ENCODE measurements at places on chromosomes 3 and 15. TPM values are rescaled to one million over a fixed set of nuclear protein-coding genes. Genes with fewer than 3 reads are reported as not detected.

Gene PLIN1
- 0.41 TPM for polyA plus RNA-seq

DNA sequence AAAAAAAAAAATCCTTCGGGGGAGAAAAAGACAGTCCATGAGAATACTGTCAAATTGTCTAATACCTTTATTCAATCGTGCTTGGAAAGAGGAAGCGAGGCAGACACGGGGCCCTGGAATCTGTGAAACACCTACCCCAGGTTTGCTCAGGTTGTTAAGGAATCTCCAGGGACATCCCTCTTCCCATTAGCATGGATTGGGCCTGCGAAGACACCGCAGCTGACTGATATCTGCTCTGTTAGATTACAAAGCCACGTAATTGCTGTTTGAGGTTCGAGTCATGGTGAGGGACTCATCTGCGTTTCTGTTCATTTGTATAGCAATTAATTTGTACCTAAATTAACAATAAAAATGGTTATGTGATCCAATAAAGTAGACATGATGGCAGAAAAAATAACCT lies 91.0 kb downstream of the BDH1 start:
- H3K27ac ChIP-seq, result no peak overlapping the region
- DNase-seq, result no peak
- no peak overlapping the region for H3K4me3 ChIP-seq
- no peaks in the 10 kb centered on the region for H3K27me3 ChIP-seq
- H3K4me1 ChIP-seq, result peaks cover 8% of the 10 kb centered on the region

- H3K4me1 ChIP-seq, result no peaks in the 10 kb centered on the region
- no peak overlapping the region for H3K4me3 ChIP-seq
- H3K36me3 ChIP-seq, result no peaks in the 10 kb centered on the region
- no peak overlapping the region for H3K27ac ChIP-seq
- H3K27me3 ChIP-seq, result no peaks in the 10 kb centered on the region
- DNase-seq, result peak; percentile 30
Observed at GRCh38 chr3:78455166-78455565, 1312.6 kb downstream of the ROBO1 start.

DNA sequence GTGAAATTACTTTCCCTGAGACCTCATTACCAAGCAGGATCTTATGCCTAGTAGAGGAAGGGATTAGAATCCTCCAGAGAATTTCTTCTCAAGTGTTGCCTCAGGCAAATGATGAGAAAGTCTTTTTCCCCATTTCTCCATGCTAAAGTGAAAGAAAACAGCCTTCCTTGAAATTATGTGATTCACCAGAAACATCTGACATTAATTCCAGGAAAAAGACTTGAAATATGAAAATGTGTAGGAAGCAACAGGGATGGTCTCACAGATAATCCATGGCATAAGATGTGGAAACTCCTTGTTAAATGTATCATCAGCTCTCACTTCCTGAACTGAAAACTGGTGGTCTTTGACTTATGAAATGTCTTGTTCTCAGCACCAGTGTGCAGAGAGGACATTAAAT lies 17.9 kb upstream of the ABI3BP start:
- H3K4me1 ChIP-seq, result no peaks in the 10 kb centered on the region
- peak overlapping the region; percentile 44 for H3K27ac ChIP-seq
- peak; percentile 52 for DNase-seq
- H3K4me3 ChIP-seq, result no peak overlapping the region
- H3K27me3 ChIP-seq, result no peaks in the 10 kb centered on the region

GRCh38 chr15:79724804-79725203 lies 172.0 kb downstream of the MTHFS start:
- no peak overlapping the region for H3K4me3 ChIP-seq
- H3K4me1 ChIP-seq, result no peaks in the 10 kb centered on the region
- H3K27me3 ChIP-seq, result no peaks in the 10 kb centered on the region
- H3K36me3 ChIP-seq, result no peaks in the 10 kb centered on the region
- no peak for DNase-seq

GRCh38 chr3:160018959-160019358 lies 30.3 kb downstream of the IL12A start:
- H3K4me1 ChIP-seq, result no peaks in the 10 kb centered on the region
- no peak overlapping the region for H3K27ac ChIP-seq
- H3K4me3 ChIP-seq, result no peak overlapping the region
- H3K36me3 ChIP-seq, result no peaks in the 10 kb centered on the region
- no peak for DNase-seq

Gene LEKR1
- polyA plus RNA-seq, result 1.0 TPM

DNA sequence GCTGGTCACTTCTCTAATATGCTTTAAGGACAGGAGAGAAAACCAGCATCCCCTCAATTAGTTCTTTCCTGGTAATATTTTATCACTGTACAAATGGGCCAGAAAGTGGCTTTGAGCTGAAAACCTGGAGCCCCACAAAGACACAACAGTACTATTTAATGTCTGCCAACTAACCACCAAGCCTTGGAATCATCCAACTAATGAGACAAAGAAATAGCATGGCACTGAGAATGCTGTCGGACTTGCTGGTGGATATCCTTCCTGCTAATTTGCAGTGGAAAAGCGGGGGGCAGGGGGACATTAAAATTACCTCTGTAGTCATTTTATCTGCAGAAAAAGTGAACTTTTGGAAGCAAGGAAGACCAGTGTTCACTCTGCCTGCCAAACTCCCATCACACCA lies 288.5 kb downstream of the KBTBD8 start:
- no peaks in the 10 kb centered on the region for H3K4me1 ChIP-seq
- no peaks in the 10 kb centered on the region for H3K27me3 ChIP-seq
- H3K36me3 ChIP-seq, result no peaks in the 10 kb centered on the region
- H3K4me3 ChIP-seq, result no peak overlapping the region
- no peak for DNase-seq

Gene CLDN18
- 0.35 TPM for polyA plus RNA-seq

DNA sequence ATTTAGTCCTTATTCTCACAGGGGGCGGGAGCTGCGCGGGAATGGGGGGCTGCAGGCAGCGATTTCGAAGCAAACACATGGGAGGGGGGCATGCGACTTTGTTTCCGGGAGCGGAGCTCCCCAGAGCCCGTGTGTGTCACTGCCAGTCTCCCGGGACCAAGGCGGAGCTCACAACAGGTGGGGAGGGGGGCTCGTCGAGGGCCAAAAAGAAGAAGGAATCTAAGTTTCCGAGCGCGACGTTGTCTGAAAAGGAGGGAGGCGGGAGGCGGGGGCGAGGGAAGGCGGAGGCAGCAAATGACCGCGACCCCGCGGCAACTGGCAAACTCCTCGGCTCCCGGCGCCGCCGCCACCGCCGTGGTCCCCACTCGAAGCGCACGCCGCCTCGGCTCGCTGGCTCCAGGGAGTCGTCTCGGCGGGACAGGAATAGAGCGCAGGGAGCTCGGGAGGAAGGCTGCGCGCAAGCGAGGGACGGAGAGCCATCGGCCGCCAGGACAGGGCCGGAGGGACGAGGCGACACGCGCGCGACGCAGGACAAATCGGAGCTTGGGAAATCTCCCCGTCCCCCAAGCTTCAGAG lies 1.4 kb downstream of the FOXP1 start:
- peak; percentile 78 for DNase-seq
- peak overlapping the region; percentile 74 for H3K4me3 ChIP-seq
- H3K4me1 ChIP-seq, result peaks cover 15% of the 10 kb centered on the region

DNA sequence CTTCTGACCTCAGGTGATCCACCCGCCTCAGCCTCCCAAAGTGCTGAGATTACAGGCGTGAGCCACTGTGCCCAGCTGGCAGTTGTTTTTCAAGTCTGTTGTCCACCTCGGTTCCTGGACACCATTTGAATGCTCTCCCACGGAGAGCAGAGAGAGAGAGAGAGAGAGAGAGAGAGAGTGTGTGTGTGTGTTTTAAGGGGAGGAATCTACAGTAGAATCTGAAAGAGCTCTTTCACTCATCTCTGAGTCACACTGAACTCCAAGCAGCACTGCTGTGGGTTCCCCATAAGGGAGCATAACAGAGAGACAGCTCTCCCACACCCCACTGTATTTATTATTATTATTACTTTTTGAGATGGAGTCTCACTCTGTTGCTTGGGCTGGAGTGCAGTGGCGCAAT lies 156.6 kb downstream of the RPLP1 start:
- H3K36me3 ChIP-seq, result no peaks in the 10 kb centered on the region
- no peak overlapping the region for H3K4me3 ChIP-seq
- no peak overlapping the region for H3K27ac ChIP-seq
- no peaks in the 10 kb centered on the region for H3K27me3 ChIP-seq
- no peak for DNase-seq

DNA sequence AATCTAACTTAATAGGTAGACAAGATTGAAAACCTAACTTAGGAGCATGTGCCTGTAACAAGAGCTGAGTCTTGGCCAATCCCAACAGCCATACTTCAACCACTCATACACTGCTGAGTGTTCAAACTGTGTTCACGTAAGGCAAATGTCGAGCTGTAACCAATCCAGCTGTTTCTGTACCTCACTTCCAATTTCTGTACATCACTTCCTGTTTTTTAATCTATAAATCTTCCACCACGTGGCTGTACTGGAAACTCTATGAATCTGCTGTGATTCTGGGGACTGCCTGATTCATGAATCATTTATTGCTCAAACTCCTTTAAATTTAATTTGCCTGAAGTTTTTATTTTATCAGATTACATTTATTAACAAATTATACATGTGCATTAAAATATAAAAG lies 44.6 kb upstream of the NEDD4 start:
- no peak overlapping the region for H3K4me3 ChIP-seq
- H3K27ac ChIP-seq, result no peak overlapping the region
- no peaks in the 10 kb centered on the region for H3K27me3 ChIP-seq
- no peaks in the 10 kb centered on the region for H3K36me3 ChIP-seq

Gene UBA5
- 34.3 TPM for polyA plus RNA-seq

GRCh38 chr15:54960266-54960665 lies 236.5 kb downstream of the RSL24D1 start:
- no peaks in the 10 kb centered on the region for H3K36me3 ChIP-seq
- DNase-seq, result no peak
- H3K27ac ChIP-seq, result no peak overlapping the region
- H3K4me3 ChIP-seq, result no peak overlapping the region

Gene CLPX
- polyA plus RNA-seq, result 30.0 TPM

- no peak overlapping the region for H3K4me3 ChIP-seq
- H3K27me3 ChIP-seq, result no peaks in the 10 kb centered on the region
- H3K36me3 ChIP-seq, result peaks cover 79% of the 10 kb centered on the region
- no peak overlapping the region for H3K27ac ChIP-seq
- H3K4me1 ChIP-seq, result peaks cover 5% of the 10 kb centered on the region
Observed at GRCh38 chr3:42192334-42193200, 73.4 kb downstream of the CCK start.

Gene PPP1R14D
- polyA plus RNA-seq, result not detected

Gene GOLGA8T
- polyA plus RNA-seq, result not detected

DNA sequence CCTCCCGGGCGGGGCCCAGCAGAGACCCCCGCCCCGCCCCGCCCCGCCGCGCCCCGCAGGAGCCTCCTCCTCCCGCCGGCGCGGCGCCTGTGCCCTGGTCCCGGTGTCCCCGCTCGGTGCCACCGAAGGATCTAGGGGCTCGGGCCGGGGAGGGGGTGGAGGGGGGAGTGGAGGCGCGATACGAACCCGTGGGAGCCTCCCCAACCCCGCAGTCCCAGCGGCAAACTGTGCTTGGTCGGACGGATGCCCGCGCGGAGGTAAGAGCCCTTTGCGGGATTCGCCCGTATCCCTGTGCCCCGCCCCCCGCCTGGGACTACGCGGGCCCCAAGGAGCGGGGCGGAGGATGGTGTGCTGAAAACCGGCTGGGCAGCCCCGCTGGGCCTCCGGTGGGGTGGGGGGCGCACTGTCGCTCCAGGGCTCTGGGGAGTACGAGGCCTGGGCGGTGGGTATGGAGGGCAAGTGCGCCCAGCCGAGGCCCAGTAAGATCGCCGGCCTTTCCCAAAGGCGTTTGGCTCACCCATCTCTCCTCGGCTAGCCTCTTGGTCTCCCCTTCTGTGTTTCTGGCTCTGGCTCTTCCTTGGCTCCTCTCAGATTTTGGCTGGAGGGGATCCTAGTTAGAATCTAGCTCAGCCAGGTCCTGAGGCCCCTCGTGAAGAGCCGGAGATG lies 65.6 kb upstream of the POLG start:
- peaks cover 18% of the 10 kb centered on the region for H3K4me1 ChIP-seq
- peak overlapping the region; percentile 38 for H3K4me3 ChIP-seq
- no peaks in the 10 kb centered on the region for H3K36me3 ChIP-seq
- DNase-seq, result peak; percentile 17

Gene OXTR
- 6.4 TPM for polyA plus RNA-seq

DNA sequence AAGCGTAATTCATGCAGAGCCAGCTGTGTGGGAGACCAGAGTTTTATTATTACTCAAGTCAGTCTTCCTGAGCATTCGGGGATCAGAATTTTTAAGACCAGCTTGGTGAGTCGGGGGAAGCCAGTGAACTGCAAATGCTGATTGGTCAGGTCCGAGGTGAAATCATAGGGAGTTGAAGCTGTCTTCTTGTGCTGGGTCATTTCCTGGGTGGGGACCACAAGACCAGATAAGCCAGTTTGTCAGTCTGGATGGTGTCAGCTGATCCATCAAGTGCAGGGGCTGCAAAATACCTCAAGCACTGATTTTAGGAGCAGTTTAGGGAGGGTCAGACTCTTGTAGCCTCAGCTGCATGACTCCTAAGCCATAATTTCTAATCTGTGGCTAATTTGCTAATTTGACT lies 228.1 kb upstream of the ATP10A start:
- no peak overlapping the region for H3K27ac ChIP-seq
- no peak for DNase-seq
- no peaks in the 10 kb centered on the region for H3K4me1 ChIP-seq
- H3K27me3 ChIP-seq, result no peaks in the 10 kb centered on the region
- H3K36me3 ChIP-seq, result no peaks in the 10 kb centered on the region
- H3K4me3 ChIP-seq, result no peak overlapping the region

- H3K36me3 ChIP-seq, result no peaks in the 10 kb centered on the region
- peak; percentile 68 for DNase-seq
- H3K4me1 ChIP-seq, result peaks cover 32% of the 10 kb centered on the region
- H3K4me3 ChIP-seq, result no peak overlapping the region
Observed at GRCh38 chr3:73432023-73432705, 192.6 kb downstream of the PDZRN3 start.

GRCh38 chr3:172279191-172279640 lies 169.0 kb downstream of the GHSR start:
- peak; percentile 68 for DNase-seq
- H3K36me3 ChIP-seq, result peaks cover 11% of the 10 kb centered on the region
- H3K27me3 ChIP-seq, result no peaks in the 10 kb centered on the region
- H3K4me1 ChIP-seq, result peaks cover 19% of the 10 kb centered on the region
- no peak overlapping the region for H3K4me3 ChIP-seq

DNA sequence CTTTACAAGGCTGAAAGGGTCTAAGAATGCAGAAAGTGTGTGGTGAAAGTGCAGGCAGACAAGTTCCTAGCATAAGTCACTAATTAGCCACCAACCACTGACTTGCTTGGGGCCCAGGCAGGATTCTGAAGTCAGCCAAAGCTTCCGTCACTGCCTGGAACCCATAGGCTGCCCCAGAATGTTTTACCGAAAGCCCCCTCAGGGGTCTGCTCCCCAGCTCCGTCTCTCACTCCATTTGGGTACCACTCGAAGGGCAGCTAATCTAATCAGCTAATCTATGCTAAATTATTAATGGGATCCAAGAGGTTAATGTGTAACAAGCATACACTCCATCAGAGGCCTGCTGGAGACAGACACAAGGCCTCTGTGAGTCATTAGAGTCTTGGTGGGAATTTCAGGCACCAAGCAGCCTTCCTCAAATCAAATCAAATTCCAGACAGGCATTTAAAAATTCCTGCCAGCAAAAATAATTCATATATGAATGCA lies 13.2 kb downstream of the ADAMTS9 start:
- peaks cover 42% of the 10 kb centered on the region for H3K36me3 ChIP-seq
- peaks cover 9% of the 10 kb centered on the region for H3K4me1 ChIP-seq
- H3K27ac ChIP-seq, result no peak overlapping the region
- no peak for DNase-seq

- no peaks in the 10 kb centered on the region for H3K36me3 ChIP-seq
- no peak for DNase-seq
- H3K27me3 ChIP-seq, result no peaks in the 10 kb centered on the region
- H3K27ac ChIP-seq, result no peak overlapping the region
- peaks cover 2% of the 10 kb centered on the region for H3K4me1 ChIP-seq
- H3K4me3 ChIP-seq, result no peak overlapping the region
Observed at GRCh38 chr3:174541708-174542315, 317.3 kb upstream of the NAALADL2 start.

Gene GOLGA6D
- polyA plus RNA-seq, result 0.47 TPM
